ENCODE measurements at places on chromosomes 3 and 15.

- no peak for DNase-seq
Observed at GRCh38 chr3:25610167-25610566, 54.5 kb downstream of the TOP2B start.

DNA sequence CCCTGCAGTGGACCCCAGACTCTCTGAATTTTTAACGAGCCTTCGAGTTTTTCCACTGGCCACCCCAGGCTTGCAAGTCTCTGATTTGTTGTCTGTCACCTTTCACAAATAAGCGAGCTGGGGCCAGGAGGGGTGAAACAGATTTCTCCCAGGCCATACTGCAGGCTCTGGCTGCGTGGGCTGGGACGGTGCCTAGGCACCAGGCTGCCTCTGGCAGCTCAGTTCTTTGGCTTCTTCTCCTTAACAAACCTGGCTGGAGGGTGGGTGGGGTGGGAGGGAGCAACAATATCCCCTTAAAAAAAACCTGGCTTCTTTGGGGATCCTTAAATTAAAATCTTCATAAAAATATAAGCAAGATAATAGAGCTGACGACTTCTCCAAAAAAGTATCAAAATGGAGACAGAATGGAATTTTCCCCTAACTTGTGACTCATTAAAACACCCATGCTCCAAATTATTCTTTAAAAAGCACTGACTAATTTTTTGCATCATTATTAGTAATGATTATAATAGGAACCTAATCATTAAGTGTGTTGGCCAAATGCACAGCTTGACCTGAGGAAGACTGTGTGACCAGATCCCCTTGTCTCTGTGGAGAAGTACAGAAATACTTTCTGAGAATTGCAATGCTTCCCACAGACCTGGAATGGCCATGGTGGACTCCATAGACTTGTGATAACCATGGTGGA is 84.1 kb downstream of the SNRK start:
- DNase-seq, result no peak

GRCh38 chr3:69901802-69902201 is 97.7 kb upstream of the SAMMSON start:
- DNase-seq, result no peak

DNA sequence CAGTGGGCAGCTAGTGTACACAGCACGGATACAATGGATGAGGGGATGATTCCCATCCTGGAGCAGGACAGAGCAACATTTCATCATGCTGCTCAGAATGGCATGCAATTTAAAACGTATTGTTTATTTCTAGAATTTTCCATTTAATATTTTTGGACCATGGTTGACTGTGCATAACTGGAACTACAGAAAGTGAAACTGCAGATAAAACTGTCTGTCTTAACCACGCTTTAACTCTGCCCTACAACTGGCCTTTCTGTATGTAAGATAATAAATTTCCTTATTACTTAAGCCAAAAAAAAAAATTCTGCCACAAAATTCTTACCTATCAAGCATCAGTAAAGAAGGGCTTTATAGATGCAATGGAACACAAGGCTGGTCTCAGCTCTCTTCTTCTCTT is 33.4 kb downstream of the AP3S2 start:
- DNase-seq, result no peak

DNA sequence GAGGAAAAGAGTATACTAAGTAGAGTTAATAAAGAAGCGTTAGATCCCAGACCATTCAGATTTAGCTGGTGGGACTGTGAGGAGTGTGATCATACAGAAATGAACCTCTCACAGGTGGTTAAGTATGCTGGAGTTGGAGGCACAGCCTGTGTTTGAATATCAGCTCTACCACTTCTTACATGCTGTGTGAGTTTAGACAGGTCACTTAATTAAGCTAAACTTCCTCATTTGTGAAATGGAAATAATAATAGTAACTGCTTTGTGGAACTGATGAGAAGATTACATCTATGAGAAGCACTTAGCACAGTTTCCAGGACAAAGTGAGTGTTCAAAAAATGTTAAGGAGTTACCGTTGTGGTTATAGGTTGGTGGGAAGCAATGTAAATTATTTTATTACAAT is 8.4 kb downstream of the ACP3 start:
- DNase-seq, result no peak

GRCh38 chr15:80804970-80805495 is 25.9 kb downstream of the CEMIP start:
- DNase-seq, result no peak

DNA sequence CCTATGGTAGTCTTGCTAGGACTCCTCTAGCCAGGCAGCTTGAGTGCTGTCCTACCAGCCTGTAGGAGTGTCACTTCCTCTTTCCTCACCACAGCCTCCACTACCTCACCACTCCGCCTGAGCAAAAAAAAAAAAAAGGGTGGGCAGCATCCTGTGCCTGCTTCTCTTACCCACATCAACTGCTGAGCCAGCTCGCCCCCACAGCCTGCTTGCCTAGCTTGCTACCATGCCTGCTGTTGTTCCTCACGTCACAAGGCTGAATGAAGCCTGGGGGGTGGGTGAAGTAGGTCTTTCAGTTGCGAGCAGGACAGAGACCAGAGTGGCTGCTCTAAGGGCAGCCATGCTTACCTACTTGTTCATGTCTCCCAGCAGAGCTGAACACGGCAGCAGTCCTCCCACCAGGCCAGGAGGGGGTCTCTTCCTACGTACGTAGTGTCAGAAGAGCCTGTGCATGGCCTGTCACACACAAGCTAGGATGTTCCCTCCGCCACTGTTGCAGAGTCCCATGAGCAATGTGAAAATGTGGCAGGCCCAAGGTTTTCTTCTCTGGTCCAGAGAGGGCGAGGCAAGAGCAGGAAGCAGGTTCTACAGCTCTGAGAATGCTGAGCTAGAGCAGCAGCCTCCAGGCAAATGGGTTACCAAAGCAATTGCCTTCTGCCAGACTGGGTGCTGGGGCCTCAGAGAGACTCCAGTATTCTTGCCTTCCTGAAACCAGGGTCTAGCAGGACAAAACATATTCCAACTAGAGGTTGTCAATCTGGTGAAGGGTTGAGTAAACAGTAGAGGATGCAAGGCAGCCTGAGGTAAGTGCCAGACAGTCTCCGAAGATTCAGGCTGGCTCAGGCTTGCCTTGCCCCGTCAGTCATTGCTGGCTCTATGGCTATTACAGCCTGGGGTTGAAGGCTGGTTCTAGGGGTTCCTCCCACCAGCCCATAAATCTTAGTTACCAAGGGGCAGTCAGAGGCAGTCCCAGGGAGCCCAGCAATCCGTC is 8.1 kb downstream of the PPM1M start:
- peak; percentile 67 for DNase-seq

DNA sequence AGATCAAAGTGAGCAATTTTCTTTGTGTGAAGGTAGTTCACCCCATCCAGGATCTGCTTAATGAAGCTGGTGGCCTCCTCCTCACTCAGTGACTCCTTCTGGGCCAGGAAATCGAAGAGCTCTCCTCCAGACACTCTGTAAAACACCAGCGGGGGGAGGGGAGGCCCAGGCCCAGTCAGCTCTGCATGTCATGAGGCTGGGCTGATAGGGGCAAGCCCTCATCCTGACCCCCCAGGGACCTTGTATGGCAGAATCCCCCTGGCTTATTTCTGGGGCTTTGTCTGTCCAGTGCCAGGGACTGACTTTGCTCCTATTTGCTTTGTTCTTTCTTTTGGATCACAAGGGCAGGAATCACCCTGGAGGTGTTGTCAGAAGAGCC is 74.9 kb downstream of the DAPK2 start:
- DNase-seq, result peak; percentile 17

DNA sequence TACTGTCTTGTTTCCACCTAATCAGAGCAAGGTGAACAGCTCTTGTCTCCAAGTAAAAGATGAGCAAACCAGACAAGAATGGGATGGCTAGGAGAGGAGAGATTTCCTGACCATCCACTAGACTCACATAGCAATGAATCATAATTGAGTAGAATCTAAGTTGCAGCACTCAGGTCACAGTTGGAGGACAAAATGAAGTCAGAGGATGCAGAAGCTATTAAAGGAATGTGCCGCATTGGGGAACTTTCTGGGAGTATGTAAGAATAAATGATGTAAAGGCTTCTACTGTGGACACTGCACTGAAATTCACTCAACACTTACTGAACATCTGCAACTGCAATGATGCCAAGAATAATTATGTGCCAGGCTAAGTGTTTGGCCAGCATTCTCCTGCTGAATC is 217.4 kb upstream of the WNT5A start:
- no peak for DNase-seq

DNA sequence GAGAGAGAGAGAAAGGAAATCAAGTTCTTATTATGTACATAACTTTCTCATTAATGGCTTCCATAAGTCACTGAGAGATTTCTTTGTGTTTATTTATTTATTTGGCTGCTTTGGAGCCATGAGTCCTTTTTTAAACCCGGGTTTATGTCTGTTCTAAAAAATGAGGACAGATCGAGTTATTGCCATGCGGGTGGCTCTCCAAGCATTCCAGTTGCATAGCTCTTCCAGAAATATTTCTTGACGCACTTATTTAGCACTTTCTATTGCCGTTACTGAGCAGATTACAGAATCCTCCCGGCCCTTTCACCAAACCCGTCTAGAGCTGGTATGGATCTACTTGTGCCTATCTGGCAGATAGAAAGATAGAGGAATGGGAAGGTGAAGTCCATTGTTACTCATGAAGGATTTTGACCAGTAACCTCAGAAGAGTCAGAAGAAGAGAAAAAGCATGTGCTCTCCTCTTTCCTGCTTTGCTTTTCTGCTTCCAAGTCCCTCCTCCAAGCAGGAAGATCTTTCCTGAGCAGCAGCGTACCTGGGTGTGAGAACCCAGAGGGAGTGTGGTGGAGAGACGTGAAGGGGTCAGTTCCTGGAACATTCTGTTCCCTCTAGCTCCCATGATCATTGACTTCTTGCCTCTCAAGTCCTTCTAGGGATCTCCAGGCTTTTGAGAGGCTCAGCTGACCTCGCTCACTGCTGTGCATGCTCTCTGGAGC is 112.8 kb downstream of the LPP start:
- DNase-seq, result no peak

DNA sequence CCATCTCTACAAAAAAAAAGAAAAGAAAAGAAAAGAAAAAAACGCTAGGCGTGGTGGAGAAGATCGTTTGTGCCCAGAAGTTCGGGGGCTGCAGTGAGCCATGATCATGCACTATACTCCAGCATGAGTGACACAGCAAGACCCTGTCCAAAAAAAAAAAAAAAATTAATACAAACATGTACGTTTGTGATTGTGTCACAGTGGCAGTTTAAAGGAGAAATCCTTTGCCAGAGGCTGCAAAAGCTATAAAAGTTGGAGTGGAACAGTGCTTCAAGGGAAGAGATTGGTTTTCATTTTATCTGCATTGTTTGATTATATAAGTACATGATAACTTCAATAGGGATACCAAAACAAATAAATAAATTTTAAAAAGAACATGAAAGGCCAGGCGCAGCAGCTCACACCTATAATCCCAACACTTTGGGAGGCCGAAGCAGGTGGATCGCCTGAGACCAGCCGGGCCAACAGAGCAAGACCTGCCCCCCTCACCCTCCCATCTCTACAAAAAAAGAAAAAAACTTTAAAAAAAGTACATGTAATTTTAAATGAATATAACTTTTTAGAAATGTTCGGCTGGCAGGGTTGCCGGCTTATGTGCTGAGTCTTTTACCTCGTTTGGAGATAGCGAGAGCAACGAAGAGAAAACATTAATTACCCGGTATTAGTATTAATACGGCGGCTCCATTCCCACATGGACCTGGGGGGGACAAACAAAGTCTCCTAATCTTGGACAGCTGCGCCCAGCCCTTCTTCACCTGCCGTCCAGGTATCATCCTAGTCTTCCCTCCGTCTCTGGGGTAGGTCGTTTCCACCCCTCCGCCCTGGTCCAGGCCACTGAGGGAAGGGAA is 573 bp upstream of the DIS3L start:
- no peak for DNase-seq

DNA sequence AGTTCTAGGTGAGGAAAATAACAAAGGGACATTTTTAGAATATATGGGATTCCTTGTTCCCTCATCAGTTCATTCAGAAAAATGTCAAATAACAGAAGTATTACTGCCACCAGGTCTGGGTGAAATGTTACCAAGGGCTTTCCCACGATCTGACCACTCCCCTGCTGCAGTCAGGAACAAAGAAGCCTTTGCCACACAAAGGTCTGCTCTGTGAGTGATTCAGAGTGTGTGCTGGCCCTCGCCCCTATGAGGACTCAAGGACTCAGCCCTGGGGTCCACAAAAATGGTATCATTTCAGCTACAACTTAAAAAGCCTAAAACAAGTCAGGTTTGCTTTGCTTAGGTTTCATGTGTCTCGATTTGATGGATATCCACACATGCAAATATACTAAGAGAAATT is 5.0 kb downstream of the MKRN3 start:
- no peak for DNase-seq
